ENCODE measurements at places on chromosomes 2 and 18. TPM values are rescaled to one million over a fixed set of nuclear protein-coding genes. Genes with fewer than 3 reads are reported as not detected.

TMEM247 gene
- not detected for total RNA-seq

CCDC150 gene
- 11.3 TPM for total RNA-seq

GPR45 gene
- total RNA-seq, result not detected

STEAP3 gene
- total RNA-seq, result 25.6 TPM

NAT8 gene
- total RNA-seq, result not detected

TLX2 gene
- total RNA-seq, result 0.58 TPM

AQP12A gene
- total RNA-seq, result not detected

VAMP8 gene
- total RNA-seq, result 2.8 TPM

SDC1 gene
- total RNA-seq, result 57.6 TPM

LRRTM1 gene
- not detected for total RNA-seq

COPS8 gene
- 128 TPM for total RNA-seq

MAL gene
- total RNA-seq, result 0.17 TPM

RAB10 gene
- 164 TPM for total RNA-seq

SMCHD1 gene
- 80.4 TPM for total RNA-seq

KLHL30 gene
- total RNA-seq, result 0.66 TPM

HOXD3 gene
- 0.29 TPM for total RNA-seq

CARF gene
- total RNA-seq, result 7.6 TPM

ANTXR1 gene
- 39.4 TPM for total RNA-seq

KIF5C gene
- 0.58 TPM for total RNA-seq

GALR1 gene
- not detected for total RNA-seq

HTR2B gene
- total RNA-seq, result 9.8 TPM

FBXO48 gene
- total RNA-seq, result 0.29 TPM

CAVIN2 gene
- 21.0 TPM for total RNA-seq

SERPINB10 gene
- not detected for total RNA-seq

SCYGR7 gene
- total RNA-seq, result not detected

EN1 gene
- not detected for total RNA-seq

GKN1 gene
- total RNA-seq, result not detected

MALL gene
- 39.9 TPM for total RNA-seq

PROKR1 gene
- total RNA-seq, result not detected

TUBA3E gene
- total RNA-seq, result not detected

PARD3B gene
- 15.7 TPM for total RNA-seq

HNRNPLL gene
- 49.8 TPM for total RNA-seq

STARD6 gene
- not detected for total RNA-seq

UGT1A8 gene
- not detected for total RNA-seq

SULT1C4 gene
- total RNA-seq, result not detected

DSC3 gene
- 0.15 TPM for total RNA-seq

ASB18 gene
- not detected for total RNA-seq

ST8SIA5 gene
- 0.15 TPM for total RNA-seq

TDRD15 gene
- total RNA-seq, result not detected

CCDC85A gene
- total RNA-seq, result 0.66 TPM

UGT1A5 gene
- total RNA-seq, result not detected

LYPD1 gene
- 0.73 TPM for total RNA-seq
